ENCODE measurements at places on chromosomes 11 and 22. TPM values are rescaled to one million over a fixed set of nuclear protein-coding genes. Genes with fewer than 3 reads are reported as not detected.

DNA sequence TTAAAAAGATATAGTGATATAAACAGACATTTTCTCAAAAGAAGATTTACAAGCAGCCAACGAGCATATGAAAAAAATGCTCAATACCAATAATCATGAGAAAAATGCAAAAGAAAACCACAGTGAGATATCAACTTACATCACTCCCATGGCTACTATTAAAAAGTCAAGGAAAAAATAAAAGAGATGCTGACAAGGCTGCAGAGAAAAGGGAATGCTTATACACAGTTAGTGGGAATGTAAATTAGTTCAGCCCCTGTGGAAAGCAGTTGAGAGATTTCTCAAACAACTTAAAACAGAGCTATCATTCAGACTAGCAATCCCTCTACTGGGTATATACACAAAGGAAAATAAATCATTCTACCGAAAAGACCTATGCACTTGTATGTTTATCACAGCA is 97.1 kb upstream of the CARD18 start:
- DNase-seq = no peak

GRCh38 chr11:60625262-60625661 is 74.2 kb upstream of the MS4A8 start:
- DNase-seq = no peak

- DNase-seq = no peak
Observed at GRCh38 chr11:114236829-114237228, 59.4 kb upstream of the NNMT start.

GRCh38 chr11:68509066-68509465 is 48.5 kb downstream of the PPP6R3 start:
- DNase-seq = no peak

DNA sequence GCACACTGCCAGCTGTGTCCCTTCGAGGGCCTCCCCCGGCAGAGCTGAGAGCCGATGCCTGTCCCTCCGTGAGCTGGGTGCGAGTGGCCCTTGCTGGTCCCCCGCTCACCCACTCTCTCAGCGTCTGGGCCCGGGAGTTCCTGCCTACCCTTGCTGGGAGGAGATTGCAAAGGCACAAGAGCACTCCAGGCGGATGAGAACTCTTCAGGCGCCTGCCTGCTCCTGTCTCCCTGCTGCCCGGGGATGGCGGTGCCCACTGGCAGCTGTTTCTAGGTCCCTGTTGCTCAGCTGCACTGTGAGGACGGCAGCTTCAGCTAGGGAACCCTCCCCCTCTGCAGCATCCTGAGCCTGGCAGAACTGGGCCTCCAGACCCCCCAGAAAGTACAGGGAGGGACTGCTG is 61.1 kb downstream of the FLRT1 start:
- no peak for DNase-seq

DNA sequence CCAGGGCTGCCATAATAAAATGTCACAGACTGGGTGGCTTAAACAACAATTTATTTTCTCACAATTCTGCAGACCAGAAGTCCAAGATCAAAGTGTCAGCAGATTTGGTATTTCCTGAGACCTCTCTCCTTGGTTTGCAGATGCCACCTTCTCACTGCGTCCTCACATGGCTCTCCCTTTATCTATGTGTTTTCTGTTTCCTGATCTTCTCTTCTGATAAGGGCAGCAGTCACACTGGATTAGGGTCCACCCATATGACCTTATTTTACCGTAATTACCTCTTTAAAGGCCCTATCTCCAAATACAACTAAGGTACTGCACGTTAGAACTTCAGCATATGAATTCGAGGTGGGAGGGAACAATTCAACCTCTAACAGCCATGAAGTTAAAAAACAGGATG is 238.9 kb upstream of the API5 start:
- no peak for DNase-seq

DNA sequence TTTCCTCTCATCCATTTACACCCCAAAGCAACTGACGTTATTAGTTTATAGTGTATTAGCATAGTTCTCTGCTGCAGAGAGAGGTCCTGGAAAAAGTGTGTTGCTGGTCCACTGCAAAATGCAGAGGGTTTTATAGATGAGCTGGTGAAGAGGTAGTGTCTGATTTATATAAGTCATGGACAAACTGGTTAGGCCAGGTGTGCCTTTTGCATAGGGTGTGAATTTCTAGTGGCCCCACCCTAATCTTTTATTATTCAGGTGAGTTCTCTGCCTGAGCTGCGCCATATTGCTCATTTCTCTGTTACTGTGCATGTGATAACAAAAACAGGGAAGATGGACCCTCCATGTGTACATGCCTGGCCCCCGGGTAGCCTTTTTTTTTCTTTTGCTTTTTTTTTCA is 43.1 kb upstream of the TRIM77 start:
- DNase-seq = no peak

DNA sequence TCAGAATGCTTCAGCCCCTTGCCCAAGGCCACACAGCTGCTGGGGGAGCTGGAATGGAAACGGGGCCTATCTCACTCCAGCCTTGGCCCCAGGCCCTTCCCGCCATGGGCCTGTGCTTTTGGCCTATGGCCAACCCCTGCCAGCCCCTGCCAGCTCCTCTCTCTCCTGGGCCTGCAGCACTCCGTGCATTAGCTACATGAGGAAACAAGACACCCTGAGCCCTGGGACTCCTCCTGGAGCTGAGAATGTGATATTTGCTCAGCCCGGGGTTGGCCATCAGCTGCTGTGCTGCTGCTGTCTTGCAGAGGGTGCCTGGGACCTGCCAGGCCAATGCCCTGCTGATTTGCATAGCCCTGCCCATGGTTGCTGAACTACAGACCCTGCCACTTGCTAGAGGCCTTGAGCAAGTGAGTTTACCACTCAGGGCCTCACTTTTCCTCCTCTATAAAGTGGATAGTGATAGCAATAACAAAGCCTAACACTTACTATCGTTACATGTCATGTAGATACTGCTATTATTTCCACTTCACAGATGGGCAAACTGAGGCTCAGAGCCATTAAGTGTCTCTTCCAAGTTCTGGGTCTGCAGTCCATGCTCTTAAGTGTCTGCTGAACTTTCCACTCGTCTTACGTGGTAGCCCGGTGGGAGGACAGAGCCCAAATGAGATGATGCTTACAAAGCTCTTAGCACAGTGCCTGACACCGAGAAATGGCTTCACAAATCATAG is 99.6 kb downstream of the KIAA1671 start:
- no peak for DNase-seq

MS4A3 gene
- not detected for total RNA-seq

Data from naive thymus-derived CD8-positive, alpha-beta T cell (primary cell).